ENCODE measurements at places on chromosomes 2 and 18.

DNA sequence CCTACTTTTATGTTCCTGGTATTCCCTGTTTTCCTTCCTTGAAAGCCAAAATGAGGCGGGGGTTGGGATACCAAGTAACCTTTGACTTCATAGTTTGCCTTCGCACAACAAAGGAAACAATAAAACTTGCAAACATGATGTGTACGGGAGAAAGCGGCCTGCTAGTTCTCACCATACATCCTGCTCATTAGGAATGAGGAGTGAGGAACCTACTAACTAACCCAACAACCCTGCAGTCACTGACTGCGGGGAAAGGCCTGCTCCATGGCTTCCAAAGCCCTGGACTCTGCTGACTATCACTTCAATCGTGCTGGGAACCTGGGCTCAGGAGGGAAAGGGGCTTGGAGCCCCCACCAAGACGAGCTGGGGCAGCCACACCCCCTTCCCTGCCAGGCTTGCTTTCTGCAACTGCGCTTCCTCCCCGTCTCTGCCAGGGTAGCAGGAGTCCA is 24.2 kb downstream of the RPL31 start:
- no peak for DNase-seq

GRCh38 chr2:238285653-238286082 is 2.7 kb downstream of the PER2 start:
- DNase-seq: no peak

DNA sequence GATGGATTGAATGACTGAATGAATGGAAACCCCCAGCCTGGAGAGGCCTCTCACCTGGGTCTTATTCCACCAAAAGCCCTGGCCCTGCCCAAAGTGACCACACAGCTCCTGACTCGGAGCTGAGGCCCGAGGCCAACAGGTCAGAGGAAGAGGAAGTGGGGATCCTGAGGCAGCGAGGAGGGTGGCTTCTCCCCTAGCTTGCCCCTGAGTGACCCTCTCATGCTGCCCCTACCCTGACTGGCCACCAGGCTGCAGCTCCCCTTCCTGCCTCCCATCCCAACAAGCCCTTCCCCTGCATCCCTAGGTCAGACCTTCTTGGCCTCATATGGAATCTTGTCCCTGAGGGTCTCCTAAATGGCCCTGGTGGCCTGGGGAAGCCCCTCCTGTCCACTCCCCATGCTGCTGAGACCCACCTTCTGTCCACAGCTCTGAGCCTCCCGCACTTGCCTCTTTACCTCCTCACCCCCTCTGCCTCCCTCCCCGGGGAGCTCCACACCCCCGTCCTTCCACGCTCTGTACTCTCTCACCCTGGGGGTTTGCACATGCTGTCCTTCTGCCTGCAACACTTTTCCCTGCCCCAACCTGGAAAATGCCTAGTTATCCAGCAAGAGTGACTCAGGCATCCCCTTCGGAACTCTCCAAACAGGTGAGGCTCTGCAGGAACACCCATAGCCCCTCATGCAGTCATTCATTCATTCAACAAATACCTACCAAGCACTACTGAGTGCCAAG is 134.8 kb upstream of the HDAC4 start:
- DNase-seq: no peak

GRCh38 chr18:68956650-68957049 is 158.8 kb downstream of the CCDC102B start:
- DNase-seq: no peak

- no peak for DNase-seq
These were observed 356.7 kb downstream of the TGIF1 start for GRCh38 chr18:3806656-3807055.

- no peak for DNase-seq
These were observed 124.7 kb upstream of the ZNF516 start for GRCh38 chr18:76619621-76620315.

- no peak for DNase-seq
These were observed 191.8 kb downstream of the DCC start for GRCh38 chr18:52531836-52532235.

DNA sequence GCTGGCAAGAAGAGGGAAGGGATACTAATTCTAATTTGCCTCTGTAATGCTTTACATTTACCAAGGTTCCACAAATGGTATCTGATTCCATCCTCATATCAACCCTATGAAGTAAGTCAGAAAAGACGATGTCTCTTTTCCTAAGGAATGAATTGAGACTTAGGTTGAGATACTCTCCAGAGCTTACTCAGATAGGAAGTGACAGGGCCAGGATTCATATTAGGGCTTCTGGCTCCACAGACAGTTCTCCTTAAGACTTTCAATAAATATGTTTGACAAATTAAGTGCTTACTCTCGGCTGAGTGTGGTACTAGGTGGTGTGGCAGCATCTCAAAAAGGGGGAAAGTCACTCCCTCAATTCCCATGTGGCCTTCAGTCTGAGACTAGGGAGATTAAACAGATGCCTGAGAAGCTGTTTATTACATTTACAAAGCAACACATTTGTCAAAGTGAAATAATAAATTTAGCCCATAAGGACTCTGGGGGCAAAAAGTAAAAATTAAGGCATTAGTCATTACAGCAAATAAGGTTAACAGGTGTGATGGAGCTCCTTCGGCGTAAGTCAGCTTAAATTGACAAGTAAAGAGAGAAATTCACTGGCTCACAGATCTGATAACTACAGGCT is 14.2 kb downstream of the CDK15 start:
- no peak for DNase-seq

GRCh38 chr2:111620281-111620680 is 263.7 kb downstream of the ANAPC1 start:
- DNase-seq: no peak

DNA sequence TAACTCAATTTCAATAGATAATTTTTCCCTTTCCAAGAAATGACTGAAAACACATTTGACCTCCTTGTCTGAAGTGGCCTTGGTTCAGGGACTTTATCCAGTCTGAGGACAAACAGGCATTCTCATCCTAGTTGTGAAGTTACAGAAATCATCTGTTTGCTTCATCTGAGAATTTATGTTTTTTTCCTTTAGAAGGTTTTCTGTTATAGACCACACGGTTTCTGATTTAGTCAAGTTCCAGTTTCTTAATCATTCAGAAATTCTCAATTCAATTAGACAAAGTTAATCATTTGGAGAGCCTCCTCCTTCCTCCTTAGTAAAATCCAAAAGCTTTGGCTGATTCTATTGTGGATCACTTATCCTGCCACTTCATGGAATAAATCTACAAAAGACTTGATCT is 60.9 kb downstream of the ICOS start:
- DNase-seq: no peak

DNA sequence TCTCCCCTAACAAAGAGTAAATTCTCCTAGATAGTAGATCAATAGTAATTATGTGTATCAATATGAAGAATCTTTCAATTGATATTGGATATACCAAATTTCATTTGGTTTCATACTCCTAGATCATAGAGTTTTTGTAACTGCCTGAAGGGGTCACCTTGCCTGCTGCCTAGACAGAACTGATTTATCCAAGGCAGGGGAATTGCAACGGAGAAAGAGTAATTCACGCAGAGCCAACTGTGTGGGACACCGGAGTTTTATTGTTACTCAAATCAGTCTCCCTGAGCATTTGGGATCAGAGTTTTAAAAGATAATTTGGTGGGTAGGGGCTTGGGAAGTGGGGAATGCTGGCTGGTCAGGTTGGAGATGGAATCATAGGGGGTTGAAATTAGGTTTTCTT is 92.2 kb upstream of the SLC8A1 start:
- DNase-seq: no peak

DNA sequence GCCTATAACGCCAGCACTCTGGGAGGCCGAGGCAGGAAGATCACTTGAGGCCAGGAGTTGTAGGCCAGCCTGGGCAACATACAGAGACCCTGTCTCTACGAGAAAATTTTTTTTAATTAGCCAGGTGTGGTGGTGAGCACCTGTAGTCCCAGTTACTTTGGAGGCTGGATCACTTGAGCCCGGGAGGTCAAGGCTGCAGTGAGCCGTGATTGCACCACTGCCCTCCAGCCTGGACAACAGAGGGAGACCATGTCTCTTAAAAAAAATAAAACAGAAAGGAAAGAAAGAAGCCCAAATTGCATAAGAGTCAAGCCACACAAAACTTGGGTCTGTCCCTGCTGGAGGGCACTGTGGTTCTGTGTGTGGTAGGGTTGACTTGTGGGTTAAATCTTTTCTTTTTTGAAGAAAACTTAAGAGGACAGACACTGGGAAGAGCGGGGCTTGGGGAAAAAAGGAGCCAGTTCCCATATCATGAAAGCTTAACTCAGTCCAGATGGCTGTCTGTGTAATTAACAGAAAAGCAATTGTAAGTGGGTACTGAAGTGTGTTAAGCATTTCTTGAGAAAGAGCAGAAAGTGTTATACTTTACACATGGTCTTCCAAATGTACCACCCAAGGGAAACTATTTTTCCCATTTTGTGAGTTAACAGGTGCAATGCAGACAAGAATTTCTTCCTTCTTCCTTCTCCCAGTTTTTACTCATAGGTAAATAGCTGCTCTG is 115.1 kb downstream of the ALPK2 start:
- no peak for DNase-seq

- DNase-seq: no peak
These were observed 14.8 kb upstream of the CTLA4 start for GRCh38 chr2:203852760-203853159.

GRCh38 chr2:36476411-36476810 is 120.8 kb downstream of the CRIM1 start:
- DNase-seq: no peak

GRCh38 chr2:238598802-238599530 is 172.2 kb downstream of the ASB1 start:
- no peak for DNase-seq

DNA sequence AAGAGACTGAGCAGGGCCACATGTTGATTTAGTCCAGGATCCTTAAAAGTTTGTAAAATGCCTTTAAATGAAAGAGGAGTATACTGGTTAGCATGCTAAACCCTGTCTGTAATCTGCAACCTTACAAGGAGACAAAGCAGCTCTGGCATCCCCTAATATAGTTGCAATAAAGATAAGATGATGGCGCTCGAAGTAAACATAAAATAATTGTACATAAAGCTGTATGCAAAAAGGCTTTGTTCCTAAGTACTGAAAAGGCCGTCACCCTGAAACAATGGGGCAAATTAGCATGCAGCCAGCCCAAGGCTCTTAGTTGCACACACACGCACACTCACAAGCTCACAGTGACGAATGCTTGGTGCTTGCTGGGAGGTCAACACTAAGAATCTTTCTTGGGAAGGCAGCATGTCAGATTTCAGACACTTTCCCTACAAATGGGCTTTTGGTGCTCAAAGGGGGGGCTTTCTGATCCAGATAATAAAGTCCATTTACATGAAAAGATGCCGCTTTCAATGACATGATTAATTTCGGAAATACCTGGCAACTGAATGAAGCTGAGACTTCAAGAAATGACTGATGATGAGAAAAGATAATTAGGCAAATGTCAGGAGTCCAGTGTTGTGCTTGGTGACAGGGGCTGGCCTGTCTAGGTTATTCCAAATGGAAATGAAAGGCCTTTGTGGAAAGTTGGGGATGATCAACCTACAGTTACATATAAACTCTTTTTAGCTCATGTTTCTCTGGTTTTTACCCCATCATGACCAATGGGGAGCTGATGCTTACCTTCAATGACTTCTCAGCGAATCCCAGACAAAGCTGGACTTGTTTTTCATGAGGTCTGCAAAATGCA is 370.3 kb downstream of the MEIS1 start:
- no peak for DNase-seq

- DNase-seq: no peak
These were observed 241.8 kb downstream of the AFF3 start for GRCh38 chr2:99900556-99900955.

DNA sequence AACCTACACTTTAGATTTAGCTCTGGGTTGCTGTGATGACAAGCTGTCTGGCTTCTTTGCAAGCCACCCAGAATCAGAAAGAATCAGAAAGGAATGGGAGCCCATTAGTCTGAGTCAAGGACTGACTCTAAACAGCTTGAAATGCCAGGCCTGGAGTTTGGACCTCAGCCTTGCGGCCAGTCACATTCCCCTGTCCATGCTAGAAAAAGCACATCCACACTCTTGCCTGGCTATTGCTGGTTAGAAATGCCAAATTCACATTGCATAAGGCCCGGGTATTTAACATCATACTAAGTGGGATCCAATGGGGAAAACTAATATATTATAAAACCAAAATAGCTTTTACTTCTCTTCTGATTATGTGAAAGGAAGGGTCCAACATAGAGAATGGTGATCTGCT is 756.8 kb upstream of the KLHL29 start:
- DNase-seq: no peak

DNA sequence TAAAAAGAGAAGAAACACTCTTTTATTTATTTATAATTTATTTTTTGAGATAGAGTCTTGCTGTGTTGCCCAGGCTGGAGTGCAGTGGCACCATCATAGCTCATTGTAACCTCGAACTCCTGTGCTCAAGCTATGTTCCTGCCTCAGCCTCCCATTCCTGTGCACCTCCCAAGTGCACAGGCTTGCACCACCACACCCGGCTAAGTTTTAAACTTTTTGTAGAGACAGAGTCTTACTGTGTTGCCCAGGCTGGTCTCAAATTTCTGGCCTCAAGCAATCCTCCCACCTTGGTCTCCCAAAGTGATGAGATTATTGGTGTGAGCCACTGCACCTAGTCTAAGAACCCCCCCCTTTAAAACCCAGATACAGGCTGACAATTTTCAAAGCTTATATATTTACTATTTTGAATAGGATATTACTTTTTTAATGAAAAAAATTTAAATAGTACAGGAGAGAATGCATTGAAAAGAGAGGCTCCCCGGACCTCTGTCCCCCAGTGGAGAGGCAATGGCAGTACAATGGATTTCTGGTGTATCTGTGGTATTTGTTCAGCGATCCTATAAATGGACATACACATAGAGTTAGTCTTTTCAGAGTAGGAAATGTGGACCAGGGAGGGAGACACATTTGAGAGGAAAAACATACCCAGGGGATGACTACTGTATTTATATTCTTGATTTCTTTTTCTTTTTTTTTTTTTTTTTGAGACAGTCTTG is 48.1 kb upstream of the CNOT11 start:
- DNase-seq: no peak

DNA sequence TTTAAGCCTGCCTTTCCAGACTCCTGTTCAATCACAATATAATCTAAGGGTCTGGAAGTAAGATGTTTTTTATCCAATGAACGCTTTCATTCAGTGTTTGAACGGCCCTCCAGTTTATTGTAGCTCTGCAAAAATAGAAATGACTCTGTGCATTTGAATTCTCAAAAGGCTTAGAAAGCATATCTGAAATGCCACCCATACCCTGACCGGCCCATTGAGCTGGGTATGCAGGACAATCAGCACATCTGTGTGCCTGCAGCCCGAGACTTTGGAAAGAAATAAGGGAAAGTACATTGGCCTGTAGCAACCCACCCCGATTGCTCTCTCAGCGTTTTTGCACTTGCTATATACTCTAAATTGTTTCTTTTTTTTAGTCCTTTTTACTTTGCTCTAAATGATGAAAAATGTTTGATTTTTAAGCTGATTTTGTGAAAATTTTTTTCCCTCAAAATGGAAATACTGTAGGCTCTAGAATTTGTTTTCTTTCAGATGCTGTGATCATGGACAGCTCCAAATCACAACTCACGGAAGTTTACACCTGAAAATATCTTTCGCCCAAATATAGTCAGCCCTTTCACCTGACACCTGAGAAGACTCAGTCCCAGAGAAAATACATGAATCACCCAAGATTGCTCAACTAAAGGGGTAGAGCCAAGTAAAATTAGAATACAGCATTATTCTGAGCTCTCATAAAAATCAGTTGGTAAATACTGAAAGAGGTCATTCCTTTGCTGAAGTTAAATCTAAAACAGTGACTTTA is 194.5 kb upstream of the SIX3 start:
- DNase-seq: no peak

- no peak for DNase-seq
These were observed 5.8 kb downstream of the ITGA6 start for GRCh38 chr2:172433144-172433543.
